ENCODE measurements at places on chromosomes 6 and 20. TPM values are rescaled to one million over a fixed set of nuclear protein-coding genes. Genes with fewer than 3 reads are reported as not detected.

DNA sequence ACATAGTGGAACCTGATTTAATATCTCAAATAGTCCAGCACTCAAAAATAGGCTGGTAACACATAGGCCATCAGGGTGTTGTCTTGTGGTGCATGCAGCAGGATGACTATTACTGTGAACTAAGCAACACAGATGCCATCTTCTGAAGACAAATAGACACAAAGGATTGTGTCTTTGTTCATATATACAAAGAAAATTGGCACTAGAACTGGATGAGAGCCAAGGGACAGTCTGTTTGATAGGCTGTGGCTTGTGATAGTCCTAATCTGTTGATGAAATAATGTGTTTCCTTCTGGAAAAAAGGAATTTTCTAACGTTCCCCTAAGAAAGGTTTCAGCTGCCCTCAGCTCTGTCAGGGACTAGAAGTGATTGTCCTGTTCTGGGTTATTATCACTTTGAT lies 129.8 kb downstream of the TPBG start:
- DNase-seq, result no peak

- DNase-seq, result peak; percentile 79
Measured at GRCh38 chr20:39049684-39050554, 87.8 kb downstream of the DHX35 start.

DNA sequence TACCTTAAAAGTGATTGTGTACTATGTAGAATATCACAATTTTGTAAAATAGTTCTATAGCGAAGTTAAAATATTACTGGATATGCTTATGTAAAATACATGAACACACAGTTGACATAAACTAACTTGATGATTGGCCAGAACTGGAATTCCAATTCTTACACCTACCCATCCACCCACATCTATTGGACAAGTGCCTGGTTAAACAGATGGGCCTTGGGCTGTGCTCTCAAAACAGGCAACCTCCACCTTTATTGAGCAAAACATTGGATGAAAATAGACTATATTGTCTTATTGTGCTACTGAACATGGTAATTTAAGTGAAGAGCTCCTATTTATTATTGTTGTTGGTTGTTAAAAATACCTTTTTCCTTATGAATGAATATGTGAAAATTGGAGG lies 154.0 kb upstream of the FLRT3 start:
- no peak for DNase-seq

GRCh38 chr6:5763871-5764270 lies 242.9 kb downstream of the NRN1 start:
- DNase-seq, result no peak

- no peak for DNase-seq
Measured at GRCh38 chr20:63253438-63254231, 628 bp downstream of the NKAIN4 start.

GRCh38 chr6:110158479-110158878 lies 21.0 kb downstream of the WASF1 start:
- DNase-seq, result no peak

GRCh38 chr6:158039178-158039557 lies 57.5 kb downstream of the SYNJ2 start:
- DNase-seq, result peak; percentile 2

- no peak for DNase-seq
Measured at GRCh38 chr20:62308102-62308822, 5.5 kb downstream of the ADRM1 start.

GRCh38 chr6:148830614-148831013 lies 83.8 kb downstream of the UST start:
- DNase-seq, result no peak

The F13A1 gene
- 0.15 TPM for total RNA-seq

The OXT gene
- not detected for total RNA-seq

The ENPP4 gene
- total RNA-seq, result 9.0 TPM

The OSER1 gene
- total RNA-seq, result 19.7 TPM

The HLA-DQB1 gene
- 6.2 TPM for total RNA-seq

The ISM1 gene
- total RNA-seq, result 3.6 TPM

All from activated T-cell treated with anti-CD3 and anti-CD28 coated beads, Interleukin-2, amount 50 U/mL, for 4 hours (primary cell).